ENCODE measurements at places on chromosomes 16 and 17. TPM values are rescaled to one million over a fixed set of nuclear protein-coding genes. Genes with fewer than 3 reads are reported as not detected.

- no peaks in the 10 kb centered on the region for H3K27me3 ChIP-seq
- H3K4me3 ChIP-seq = no peak overlapping the region
These were observed 182.8 kb upstream of the TOX3 start for GRCh38 chr16:52729731-52730130.

DNA sequence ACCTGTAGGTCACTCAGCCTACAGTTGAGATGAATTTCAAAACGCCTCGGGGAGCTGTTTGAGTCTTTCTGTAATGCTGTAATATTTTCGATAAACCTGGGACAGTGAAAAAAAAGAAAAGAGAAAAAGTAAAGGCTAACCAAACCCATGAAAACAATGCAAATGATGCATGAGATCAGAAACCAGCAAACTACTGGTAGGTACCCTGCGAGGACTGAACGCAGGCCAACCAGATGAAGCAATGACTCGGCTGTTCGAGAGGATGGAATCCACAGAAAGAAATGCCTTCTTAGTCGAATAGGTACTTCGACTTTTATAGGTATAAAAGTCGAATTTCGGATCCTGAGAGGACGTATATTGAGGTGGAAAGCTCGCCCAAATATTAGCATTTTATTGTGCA is 509 bp upstream of the ATAD5 start:
- no peak overlapping the region for H3K27ac ChIP-seq
- H3K4me1 ChIP-seq = peaks cover 1% of the 10 kb centered on the region

SPN gene
- polyA plus RNA-seq = 6.8 TPM

DNA sequence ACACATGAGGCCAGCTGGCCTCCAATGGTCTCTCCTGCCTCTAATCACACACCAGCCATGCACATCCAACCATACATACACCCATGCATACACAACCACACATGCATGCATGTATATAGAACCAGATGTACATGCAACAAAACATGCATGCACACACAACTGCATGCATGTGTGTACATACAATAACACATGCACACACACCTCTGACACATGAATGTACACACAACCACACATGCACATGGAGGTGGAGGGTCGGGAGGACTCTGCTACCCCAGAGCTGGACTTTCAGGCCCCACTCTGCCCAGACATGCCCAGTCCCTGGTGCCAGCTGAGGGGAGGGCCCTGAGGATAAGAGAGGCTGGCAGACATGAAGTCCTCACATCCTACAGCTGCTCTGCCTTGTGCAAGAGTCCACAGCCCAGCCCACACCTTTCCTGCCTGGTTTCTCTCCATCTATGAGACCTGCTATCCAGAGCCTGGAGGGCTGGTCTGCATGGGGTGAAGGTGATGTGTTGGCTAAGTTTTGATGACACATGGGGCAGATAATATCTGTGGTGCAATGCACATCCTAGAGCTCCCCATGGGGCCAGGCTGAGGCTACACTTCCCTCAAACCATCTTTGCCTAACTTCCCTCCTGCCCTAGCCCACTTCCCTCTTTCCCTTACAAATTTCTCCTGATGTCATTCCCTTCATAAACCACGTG is 50.9 kb upstream of the SDK2 start:
- no peak for DNase-seq
- H3K27me3 ChIP-seq = no peaks in the 10 kb centered on the region
- no peak overlapping the region for H3K4me3 ChIP-seq
- H3K27ac ChIP-seq = no peak overlapping the region
- no peaks in the 10 kb centered on the region for H3K36me3 ChIP-seq

DNA sequence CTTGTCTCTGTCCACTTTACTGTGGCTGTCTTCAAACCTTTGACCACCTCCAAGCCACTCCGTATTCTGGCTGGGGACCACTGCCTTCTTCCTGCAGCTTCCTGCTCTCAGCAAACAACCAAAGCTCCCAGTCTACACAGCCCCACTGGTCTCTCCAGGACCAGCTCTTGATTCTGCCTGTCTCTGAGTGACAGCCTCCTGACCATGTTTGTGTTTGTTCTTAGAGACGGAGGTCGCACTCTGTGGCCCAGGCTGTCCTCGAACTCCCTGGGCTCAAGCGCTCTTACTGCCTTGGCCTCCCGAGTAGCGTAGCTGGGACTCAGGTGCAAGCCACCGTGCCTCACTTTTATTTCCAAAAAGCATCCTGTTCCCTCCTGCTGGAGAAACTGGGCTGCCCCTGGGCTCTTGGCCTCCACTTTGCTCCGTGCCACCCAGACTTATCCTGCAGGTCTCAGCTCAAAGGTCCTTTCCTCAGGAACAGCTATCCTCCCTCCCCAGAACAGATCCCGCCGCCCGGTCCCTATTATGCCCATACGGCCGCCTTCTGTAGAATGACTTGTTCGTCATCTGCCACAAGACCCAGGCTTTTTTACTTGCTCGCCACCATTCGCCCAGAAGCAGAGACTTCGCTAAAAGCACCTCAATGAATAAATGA is 9.1 kb downstream of the MNT start:
- peak overlapping the region; percentile 90 for H3K27ac ChIP-seq
- no peaks in the 10 kb centered on the region for H3K27me3 ChIP-seq
- DNase-seq = no peak
- H3K36me3 ChIP-seq = peaks cover 19% of the 10 kb centered on the region

- peaks cover 16% of the 10 kb centered on the region for H3K4me1 ChIP-seq
- DNase-seq = no peak
- peaks cover 68% of the 10 kb centered on the region for H3K36me3 ChIP-seq
- H3K27ac ChIP-seq = no peak overlapping the region
These were observed 15.4 kb downstream of the KIFC3 start for GRCh38 chr16:57786632-57787518.

TLCD2 gene
- polyA plus RNA-seq = 2.8 TPM

Measured in large intestine (tissue), 12 donors.